Smooth muscle cell of bladder (primary cell): ENCODE measurements at places on chromosomes 4 and X. TPM values are rescaled to one million over a fixed set of nuclear protein-coding genes. Genes with fewer than 3 reads are reported as not detected.

Gene RAB39B
- total RNA-seq = 0.83 and 0.85 TPM in 2 replicates

Gene SPACA5
- total RNA-seq = not detected in 2 replicates

Gene ZNF630
- 1.7 and 2.1 TPM in 2 replicates for total RNA-seq

Gene MAGEC1
- under 0.01 TPM in 1 of 2 replicates, not detected in the other for total RNA-seq

Gene FGFBP1
- total RNA-seq = not detected in 2 replicates

Gene CLNK
- not detected in 2 replicates for total RNA-seq

Gene TEX11
- total RNA-seq = 0.09 TPM in 1 of 2 replicates, not detected in the other

Gene STK32B
- 3.3 and 20.5 TPM in 2 replicates for total RNA-seq
